ENCODE measurements at places on chromosomes 5 and 9.

DNA sequence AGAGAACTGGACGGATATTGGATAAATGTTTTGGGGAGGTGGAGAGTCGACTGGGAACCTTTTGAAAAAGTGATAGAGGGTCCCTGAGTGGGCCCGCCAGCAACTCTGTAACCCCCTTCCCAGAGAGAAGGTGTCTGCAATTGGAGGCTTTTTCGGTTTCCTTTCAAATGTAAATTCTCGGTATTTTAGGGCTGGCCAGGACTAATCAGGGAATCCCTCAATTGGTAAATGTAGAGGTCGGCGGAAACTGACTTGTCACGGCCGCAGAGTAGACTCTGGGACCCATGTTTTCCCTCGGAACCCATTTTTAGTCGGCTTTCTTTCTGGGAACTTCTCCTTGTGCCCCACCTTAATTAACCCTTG, 524 bp downstream of the CCNB1 start:
- DNase-seq: no peak

GRCh38 chr5:34040472-34040871, 2.5 kb downstream of the C1QTNF3 start:
- no peak for DNase-seq

DNA sequence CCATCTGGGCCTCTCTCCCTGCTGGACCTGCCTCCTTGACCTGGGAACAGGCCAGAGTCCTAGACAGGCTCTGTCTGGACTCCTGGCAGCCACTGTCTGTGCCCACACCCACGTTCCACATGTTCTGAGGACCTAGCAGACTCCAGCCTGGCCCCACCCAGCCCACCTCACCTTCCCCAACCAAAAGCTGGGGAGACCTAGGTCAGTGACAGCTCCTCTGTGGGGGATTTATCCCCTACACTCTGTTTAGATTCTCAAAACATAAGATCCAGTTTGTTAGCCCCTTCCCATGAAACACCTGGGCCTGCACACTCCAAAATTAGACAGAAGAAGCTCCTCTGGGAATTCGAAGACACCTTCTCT, 59.8 kb upstream of the ADAMTS2 start:
- no peak for DNase-seq

DNA sequence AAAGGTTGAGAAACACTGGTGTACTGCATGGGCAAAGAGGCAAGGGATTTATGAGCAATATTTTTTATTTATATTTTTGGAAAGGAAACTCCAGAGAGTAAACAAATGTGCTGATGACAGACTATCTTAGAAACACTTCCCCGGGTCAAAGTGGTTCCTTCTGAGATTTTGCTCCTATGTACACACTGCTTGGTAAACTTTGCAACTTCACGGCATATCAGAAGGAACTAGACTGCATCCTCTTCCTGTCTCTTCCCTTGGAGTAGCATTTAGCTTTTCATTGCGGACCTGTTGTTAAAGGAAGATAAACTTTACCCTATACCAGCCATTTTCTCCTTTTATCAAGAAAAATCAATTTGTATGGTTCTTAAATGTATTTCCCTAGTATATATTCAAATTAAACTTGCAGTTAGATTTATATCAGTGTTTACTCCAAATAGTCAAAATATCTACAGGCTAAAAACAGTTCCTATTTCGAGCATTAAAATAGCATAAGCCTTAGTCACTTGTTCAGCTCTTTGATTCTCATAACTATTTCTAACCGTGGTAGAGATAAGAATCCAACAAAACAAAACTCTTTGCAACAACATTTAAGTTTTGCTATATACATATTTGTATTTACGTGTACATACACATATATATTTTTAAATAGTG, 48.0 kb upstream of the LRRC19 start:
- DNase-seq: no peak

DNA sequence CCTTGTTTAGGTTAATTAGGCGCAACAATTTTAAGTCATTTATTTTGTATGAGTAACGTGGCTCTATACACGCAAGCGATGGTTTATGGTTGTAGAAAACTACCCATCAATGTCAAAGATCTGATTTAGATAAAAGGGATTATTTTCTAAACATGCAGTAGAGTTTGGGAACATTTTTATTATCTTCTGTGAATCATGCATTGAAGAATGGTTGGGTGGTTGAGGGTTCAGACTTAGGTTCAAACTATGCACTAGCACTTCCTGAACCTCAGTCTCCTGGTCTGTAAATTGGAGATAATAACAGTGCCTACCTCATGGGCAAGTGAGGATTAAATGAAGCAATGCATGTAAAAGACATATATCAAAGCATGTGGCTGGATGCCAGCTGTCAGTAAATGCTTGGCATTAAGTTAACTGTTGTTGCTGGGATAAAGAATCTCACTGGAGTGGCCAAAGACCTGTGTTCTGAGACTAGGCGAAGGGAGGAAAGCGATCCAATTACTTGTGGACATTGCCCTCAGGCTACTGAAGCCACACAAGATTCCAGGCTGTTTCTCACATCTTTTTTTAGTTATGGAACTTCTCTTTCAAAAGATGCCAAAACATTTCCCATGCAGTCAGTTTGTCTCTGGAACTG, 1.1 kb upstream of the OTULINL start:
- no peak for DNase-seq
